ENCODE measurements at places on chromosomes 5 and 9.

GRCh38 chr5:32278406-32278805, 34.3 kb downstream of the MTMR12 start:
- DNase-seq, result no peak

DNA sequence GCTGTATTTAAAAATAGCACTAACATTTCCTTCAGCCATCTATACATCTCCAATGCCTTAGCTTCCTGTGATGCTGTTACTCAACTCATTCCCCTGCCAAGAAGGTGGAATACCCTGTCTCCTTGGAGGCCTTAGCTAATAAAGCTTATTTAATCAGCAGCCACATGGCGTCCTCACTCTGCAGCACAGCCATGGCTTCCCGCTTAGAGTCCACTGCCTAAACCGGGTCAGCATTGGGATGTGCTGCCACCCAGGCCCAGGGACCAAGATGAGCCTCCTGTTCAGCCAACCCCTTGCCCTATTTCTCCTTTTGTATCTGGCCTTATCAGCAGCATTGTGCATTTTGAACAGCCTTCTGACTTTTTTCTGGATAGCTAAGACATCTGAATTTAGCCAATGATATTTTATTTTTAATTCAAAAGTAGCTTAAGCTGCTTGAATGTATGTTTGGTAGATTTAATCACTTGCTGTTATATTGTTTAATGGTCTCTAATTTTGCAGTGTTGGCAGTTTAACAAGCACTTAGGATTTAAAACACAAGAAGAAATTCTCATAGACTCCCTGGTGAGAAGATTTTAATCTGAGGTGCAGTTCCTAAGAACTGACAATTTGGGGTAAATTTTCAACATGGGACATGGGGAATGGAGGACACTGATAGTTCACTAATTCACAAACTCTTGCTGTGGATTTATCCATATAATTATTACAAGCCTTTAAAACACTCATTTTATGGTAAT, 113.0 kb downstream of the RPS23 start:
- DNase-seq, result no peak

GRCh38 chr5:55052383-55052931, 28.4 kb downstream of the GZMK start:
- no peak for DNase-seq

DNA sequence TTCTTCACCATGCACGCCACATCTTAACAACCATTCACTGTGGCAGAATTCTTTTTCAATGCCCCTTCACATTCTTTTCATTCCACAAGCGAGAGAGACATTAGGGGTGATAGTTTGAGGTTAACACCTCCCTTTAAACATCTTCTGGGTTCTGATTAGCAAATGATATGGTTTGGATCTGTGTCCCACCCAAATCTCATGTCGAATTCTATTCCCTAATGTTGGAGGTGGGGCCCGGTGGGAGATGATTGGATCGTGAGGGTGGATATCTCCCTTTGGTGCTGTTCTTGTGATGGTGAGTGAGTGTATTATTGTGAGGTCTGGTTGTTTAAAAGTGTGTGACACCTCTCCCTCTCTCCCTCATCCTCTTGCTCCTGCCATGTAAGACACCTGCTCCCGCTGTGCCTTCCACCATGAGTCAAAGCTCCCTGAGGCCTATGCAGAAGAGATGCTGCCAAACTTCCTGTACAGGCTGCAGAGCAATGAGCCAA, 46.1 kb upstream of the RAI14 start:
- no peak for DNase-seq

DNA sequence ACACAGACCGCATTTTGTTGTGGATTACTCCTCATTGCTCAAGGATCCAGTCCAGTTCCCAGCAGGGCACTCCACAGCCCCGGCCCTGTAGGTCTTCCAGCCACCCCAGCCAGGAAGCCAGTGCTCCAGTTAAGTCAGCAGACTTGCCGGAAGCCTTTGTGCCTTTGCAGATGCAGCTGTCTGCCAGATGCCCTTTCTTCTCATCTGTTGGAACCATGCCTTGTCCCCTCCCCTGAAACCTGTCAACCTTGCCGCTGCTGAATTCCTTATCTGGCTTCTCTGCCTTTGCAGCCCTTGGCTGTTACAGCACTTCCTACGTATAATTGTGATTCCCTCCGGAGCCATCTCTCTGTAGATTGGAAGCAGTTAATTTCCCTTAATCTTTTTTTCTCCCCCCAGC, 28.4 kb downstream of the PSAT1 start:
- DNase-seq, result peak; percentile 71

- DNase-seq, result no peak
These were observed 3.6 kb downstream of the PTGER4 start for GRCh38 chr5:40683305-40683704.

DNA sequence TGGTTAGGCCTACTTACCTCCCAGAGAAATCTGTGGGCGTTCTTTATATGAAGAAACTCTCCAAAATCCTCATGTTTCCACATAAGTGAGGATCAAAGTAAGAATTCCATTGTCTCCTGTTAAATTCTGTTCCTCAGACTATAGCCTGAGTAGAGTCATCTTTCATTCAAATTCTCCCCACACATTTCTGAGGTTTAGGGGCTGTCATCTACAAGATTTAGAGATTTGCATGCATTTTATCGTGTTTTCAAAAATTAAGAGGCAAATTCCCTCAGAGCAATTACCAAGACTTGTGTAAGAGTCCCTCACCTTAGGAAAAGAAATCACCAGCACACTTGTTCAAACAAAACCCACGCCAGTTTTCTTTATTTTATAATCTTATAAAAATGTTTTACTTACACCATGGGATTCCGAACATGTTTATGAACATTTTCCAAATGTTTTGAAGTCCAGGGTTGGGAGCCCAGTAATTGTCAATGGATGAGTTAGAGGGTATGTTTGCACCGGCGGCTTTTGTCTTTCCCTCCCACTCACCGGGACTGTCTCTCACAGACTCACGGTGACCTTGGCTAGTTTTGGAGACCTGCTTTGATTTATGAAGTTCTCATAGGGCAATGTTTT, 367.6 kb downstream of the ENC1 start:
- DNase-seq, result no peak

GRCh38 chr5:143094087-143094521, 309.4 kb downstream of the NR3C1 start:
- DNase-seq, result peak; percentile 94

All from islet precursor cell (in vitro differentiated cells).